ENCODE measurements at places on chromosomes 7 and 10.

GRCh38 chr10:83574770-83575169 is 564.5 kb upstream of the GHITM start:
- no peak for DNase-seq

DNA sequence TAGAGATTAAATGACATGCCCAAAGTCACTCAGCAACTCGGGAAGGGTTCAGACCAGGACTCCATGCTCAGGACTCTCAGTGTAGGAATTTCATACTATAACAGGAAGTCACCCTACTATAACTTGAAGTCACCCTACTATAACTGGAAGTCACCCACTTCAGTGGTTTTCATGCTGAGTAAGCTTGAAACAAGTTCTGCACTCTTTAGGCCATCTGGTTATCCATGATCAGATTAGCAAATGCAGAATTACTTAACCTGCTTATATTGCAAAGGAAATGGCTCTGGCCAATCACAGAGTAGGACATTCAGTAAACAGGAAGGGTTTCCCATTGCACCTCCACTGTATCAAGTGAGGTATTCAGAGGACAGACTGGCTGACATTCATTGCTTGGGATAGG is 1240.4 kb downstream of the GATA3 start:
- no peak for DNase-seq

DNA sequence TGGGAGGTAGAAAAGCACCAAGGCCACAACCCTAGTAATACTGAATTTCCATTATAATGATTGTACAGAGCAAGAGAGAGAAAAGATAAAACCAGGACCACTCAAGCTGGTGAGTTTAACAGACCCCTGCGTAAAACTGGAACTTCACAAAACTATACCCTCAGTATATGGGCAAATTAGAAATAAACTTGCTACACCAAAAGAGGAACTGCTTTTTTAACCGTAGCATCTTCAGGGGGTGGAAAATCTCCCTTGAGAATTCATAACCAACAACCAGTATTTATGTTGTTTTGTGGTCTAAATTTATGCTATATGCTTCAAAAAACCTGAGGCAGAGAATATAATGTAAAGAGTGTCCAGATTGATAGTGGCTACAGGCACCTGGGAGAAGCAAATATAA is 171.2 kb downstream of the SGMS1 start:
- DNase-seq = no peak

DNA sequence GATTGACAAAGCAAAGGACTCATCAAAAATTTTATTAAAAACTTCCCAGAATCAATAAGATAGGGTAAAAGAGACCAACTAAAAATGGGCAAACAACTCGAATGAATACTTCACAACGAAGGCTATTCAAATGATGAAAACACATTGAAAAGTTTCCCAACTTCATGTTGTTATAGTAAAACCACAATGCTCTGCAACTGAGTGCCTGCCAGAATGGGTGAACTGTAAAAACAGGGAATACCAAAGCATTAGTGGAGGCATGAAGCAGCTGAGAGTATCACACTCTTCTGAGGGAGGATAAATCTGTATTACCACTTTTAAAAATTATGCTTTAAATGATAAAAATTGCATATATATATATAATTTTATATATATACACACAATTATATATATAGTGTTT is 1214.7 kb downstream of the SORCS3 start:
- no peak for DNase-seq

DNA sequence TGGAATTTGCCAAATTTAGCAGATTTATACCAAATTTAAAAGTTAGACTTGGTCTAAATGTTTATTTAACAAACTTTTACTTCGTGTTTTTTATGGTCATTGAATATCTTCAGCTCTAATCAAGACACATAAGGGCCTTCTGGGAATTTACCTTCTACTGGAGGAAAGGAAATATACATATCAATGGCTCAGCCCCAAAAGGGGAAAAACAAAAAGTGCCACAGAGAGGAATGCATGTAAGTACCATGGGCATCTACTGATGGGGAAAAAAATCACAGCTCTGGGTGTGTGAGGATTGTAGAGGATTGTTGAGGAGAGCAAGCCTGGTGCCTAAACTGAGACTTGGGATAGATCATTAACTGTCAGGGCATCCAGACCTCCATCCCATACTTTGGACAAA is 260.3 kb downstream of the SORCS1 start:
- DNase-seq = no peak

- peak; percentile 22 for DNase-seq
These were observed 354.2 kb downstream of the DNAJB6 start for GRCh38 chr7:157690833-157691585.

GRCh38 chr7:113444261-113444660 is 325.9 kb upstream of the SMIM30 start:
- no peak for DNase-seq

- no peak for DNase-seq
These were observed 798.3 kb downstream of the KCNMA1 start for GRCh38 chr10:76839276-76839675.

DNA sequence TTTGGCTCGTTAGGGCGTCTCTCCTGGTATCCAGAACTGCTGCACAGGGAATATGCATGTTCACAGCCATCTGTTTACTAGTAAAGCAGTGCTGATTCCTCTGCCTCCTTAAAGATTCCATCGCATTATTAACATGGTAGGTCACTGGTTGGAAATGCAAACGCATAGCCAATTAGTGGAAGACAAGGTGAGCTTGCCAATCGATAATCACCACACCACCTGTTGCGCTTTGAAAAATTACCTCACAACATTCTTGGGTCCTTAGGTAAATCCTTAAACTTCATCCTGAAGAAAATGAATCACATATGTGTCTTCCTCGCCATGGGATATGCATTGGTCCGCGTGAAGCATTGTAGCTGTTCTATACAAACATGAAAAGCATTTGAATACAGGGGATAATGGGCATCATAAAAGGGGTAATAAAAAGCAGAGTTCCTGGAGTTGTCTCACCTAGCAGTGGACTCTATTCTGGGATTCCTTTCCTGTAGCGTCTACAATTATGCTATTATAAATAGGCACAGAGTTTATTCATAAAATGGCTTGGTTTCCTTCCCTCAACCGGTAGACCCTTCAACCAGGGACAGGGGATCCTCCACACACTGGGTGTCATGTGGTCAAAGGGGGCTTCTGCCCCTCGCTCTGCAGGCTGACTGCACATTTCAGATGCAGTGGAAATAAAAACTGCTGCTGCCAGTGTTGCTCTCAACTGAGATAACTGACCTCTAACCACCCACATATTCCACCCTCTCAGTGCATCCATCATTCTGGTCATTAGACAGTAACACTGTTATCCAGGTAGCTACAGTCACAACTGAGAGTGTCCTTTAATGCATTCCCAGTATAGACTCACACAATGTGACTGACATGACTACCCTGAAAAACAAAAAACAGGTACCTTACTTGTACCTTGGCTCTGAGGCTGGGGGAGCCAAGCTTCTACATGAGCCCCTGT is 389.2 kb upstream of the NFE2L3 start:
- DNase-seq = no peak

GRCh38 chr7:74717889-74718288 is 55.9 kb upstream of the NCF1 start:
- DNase-seq = no peak

- no peak for DNase-seq
These were observed 30.6 kb upstream of the PCBD1 start for GRCh38 chr10:70918851-70919530.

DNA sequence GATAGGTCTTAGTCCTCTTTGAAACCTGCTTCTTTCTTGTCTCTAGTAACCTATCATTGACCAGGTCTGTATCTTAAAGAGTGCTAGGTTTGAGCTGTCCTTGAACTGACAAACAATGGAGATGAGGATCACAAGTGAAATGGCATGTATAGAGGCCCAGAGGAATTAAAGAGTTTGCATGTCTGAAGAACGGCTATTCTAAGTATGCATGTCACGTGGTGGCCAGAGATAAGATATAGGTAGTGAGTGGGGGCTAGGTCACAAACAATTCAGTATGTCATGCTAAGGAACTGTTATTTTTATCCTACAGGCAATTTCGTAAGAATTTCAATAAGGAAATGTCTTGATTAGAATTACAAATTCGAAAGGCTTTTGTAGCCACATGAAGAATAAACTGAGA is 95.3 kb downstream of the SUGCT start:
- DNase-seq = peak; percentile 27

- no peak for DNase-seq
These were observed 341.2 kb upstream of the STEAP1 start for GRCh38 chr7:89813081-89813480.

DNA sequence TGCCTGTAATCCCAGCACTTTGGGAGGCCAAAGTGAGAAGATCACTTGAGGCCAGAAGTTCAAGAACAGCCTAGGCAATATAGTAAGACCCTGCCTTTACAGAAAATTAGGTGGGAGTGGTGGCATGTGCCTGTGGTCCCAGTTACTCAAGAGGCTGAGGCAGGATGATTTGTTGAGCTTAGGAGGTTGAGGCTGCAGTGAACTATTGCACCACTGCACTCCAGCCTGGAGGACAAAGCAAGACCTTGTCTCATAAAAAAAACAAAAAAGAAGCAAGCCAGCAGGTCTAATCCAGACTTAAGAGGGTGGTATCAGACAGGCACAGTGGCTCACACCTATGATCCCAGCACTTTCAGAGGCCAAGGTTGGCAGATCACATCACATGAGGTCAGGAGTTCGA is 24.5 kb upstream of the KCTD7 start:
- DNase-seq = no peak

DNA sequence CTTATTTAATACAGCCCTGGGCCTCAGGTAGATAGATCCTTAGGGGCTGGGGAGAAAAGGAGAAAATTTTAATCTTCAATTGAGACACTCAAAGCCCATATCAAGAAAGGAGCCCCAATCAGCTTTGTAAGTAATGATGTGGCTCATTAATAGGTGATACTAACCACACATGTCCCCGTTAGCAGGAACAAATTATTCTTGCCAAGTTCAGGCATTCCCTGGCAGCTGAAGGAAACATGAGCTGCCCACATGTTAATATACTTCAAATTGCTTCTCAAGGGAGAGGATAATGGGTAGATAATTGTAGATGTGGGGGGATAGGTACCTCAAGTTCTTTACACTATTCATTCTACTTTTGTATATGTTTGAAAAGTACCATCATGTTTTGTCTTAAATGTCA is 14.5 kb downstream of the IFIT5 start:
- no peak for DNase-seq

DNA sequence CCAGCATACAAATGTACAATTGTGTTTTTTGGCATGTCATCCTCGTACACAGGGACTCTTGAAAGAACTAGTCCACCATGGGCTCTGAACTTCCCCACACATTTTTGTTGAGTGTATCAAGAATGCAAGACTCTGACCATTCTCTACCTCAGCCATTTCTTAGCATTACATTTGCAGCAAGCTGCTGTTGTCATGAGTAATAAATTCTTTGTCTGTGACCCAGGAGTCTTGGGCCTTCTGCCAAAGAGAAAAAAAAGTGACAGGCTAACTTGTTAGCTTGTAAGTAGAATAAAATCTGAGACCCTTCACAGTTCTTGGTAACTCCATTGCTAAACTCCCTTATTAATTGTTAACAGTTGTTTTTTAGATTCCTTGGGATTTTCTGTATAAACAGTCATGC is 542.3 kb upstream of the MBL2 start:
- DNase-seq = peak; percentile 93

GRCh38 chr7:104367926-104368325 is 39.5 kb downstream of the LHFPL3 start:
- no peak for DNase-seq

DNA sequence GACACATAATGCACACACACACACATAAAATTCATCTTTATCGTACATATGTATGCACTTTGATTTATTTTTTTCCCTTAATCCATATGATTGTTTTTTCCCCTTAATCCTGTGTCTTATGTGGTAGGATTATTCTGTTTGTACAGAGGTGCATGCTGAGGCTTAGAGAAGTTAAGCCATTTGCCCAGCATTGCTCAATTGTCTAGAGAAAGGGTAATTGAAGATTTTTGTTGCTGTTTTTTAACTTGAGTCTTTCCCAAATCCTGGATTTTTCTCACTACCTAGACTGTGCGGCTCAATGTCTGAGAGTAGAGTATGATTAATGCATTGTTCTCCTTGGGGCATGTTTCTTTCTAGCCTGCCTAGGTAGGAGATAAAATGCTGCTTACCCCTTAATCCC is 35.0 kb downstream of the WBP1L start:
- DNase-seq = no peak

DNA sequence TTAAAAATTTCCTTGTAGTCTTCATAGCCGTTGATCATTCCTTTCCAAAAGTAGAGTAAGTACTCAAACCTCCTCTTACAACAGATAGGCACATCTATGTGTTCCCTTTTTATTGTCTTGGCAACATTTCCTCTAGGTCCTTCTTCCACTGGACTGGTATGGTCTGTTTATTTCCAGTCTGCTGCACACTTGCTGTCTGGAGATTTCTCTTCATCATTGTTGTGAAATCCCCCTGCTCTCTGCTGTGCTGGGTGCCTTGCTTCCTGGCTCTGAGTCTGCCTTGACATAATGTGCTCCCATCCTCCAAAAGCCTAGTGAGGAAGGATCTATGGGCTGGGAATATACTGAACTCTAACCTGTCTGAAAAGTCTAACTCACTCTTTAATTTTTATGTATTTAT is 545.3 kb upstream of the VSTM2A start:
- peak; percentile 8 for DNase-seq

- no peak for DNase-seq
These were observed 93.1 kb upstream of the DKK1 start for GRCh38 chr10:52220947-52221346.

- DNase-seq = no peak
These were observed 249.5 kb downstream of the ZMYND11 start for GRCh38 chr10:384538-385305.

DNA sequence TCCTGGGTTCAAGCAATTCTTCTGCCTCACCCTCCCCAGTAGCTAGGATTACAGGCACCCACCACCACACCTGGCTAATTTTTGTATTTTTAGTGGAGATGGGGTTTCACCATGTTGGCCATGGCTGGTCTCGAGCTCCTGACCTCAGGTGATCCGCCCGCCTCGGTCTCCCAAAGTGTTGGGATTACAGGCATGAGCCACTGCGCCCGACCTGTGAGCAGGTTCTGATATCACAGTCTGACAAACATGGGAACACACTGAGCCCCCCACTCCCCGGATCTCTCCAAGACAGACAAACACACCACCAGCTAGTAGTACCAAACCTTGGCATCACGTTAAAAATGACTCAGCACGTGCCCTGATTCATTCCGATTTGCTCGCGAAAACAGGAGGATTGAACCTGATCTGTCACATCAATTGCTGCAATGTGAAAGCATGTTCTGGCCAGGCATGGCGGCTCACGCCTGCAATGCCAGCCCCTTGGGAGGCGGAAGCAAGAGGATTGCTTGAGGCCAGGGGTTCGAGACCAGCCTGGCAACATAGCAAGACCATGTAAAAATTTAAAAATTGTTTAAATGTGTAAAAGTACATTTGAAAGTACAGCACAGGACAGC is 106.5 kb downstream of the SMURF1 start:
- no peak for DNase-seq

GRCh38 chr10:58219875-58220274 is 47.8 kb downstream of the IPMK start:
- no peak for DNase-seq

- no peak for DNase-seq
These were observed 28.8 kb downstream of the CALML3 start for GRCh38 chr10:5553400-5554170.

GRCh38 chr10:107022600-107023354 is 141.7 kb downstream of the SORCS1 start:
- no peak for DNase-seq

- no peak for DNase-seq
These were observed 66.7 kb upstream of the PITRM1 start for GRCh38 chr10:3239066-3239919.
